ENCODE measurements at places on chromosomes 5 and 9.

GRCh38 chr9:14062586-14063221 is 251.2 kb downstream of the NFIB start:
- DNase-seq, result no peak

GRCh38 chr5:102879741-102880140 is 124.6 kb downstream of the PAM start:
- DNase-seq, result no peak

DNA sequence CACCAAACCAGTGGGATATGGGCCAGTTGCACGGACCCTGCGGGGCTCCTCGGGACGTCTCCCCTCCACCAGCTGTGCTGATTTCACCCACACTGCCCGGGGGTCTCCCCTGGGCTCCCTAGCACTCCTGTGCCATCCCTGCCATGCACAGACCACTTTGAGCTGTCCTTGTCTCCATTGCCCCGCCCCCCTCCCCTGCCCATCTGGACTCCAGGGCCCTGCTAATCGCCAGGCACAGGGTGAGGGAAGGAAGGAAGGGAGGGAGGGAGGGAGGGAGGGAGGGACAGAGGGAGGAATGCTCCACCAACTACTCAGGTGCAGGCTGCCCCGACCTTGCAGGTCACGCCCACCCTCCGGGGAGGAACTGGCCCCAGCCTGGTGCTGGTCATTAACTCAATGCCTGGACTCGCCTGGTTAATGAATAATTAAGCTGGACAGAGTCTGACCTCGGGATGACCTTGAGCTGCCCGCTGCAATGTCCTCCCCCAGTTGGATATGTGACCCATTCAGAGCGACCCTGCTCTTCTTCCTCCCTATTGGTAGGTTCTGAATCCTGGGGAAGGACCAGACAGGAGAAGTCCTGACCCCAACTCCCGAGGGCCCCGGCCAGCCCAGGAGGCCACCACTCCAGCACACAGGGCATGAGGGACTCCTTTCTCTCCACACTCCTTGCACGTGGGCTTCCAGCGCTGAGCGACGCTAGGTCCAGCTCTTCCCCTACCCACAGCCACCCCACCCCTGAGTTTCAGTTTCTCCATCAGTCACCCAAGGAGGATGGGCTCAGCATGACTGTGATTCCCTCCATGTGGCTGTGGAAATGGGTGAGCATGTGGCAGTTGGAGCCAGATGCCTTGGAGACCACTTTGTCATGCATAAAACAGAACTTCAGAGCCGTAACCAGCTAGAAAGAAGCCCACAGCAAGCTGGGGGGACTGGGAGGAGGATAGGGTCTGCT is 62.1 kb downstream of the C9orf50 start:
- DNase-seq, result no peak

- no peak for DNase-seq
Observed at GRCh38 chr5:58708456-58708855, 125.6 kb downstream of the RAB3C start.
